ENCODE measurements at places on chromosomes 16 and 17.

DNA sequence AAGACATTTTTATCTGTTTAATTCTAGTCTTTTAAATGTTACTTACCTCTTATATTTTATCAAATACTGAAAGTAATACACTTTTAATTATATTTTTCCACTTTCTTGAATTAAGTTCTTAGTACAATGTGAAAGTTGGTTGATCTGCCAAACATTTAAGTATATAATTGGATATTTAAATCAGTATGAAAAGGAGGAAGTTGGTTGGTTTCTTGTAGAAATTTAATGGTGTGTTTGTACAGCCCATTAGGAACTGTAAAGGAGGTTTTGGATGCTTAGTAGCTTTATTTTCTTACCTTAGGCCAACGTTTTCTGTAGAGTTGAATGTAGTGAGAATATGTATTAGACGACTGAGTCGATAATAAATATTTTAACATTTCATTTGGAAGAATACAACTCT, 5.4 kb downstream of the NFATC3 start:
- no peak for DNase-seq

DNA sequence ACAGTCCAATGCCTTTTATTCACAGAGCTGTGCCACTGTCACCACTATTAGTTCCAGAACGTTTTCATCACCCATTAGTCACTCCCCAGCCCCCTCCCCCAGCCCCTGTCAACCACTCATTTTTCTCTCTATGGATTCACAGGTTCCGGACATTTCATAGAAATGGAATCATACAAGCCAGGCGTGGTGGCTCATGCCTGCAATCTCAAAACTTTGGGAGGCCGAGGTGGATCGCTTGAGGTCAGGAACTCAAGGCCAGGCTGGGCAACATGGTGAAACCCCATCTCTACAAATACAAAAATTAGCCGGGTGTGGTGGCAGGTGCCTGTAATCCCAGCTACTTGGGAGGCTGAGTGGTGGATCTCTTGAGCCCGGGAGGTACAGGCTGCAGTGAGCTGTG, 759 bp upstream of the PAM16 start:
- DNase-seq = peak; percentile 22

GRCh38 chr17:63173903-63174302, 207.9 kb downstream of the TANC2 start:
- DNase-seq = no peak

DNA sequence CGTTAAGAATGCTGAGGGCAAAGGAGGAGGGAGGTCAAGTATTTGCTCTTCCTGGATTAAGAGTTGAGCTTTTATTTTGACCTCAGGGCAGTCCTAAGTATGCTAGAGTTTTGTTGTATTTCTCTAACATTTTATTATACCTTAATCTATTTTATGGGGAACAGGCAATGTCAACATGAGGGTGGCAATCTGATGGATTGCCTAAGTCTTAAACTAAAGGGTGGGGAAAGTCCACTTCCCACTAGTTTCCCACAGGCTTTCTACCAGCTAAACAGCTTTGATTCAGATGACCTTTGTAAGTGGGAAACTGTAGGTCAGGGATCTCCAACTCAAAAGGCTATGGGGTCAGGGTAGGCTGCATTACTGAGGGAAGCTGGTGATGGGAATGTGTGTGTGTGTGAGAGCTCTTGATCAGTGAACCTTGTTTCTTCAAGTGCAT, 24.9 kb downstream of the HSD17B2 start:
- no peak for DNase-seq

DNA sequence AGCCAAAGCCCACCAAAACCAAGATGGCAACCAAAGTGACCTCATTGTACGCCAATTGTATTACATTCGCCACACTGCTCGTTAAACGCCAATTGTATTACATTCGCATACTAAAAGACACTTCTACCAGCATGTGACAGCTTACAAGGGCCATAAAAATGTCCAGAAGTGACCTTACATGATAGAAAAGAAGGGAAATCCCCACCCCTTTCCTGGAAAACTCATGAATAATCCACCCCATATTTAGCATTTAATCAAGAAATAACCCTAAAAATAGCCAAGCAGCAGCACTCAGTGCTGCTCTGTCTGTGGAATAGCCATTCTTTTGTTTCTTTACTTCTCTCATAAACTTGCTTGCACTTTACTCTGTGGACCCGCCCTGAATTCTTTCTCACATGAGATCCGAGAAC, 25.7 kb downstream of the PSMD7 start:
- DNase-seq = no peak
